EH (cell line): ENCODE measurements at places on chromosomes 3 and 15.

DNA sequence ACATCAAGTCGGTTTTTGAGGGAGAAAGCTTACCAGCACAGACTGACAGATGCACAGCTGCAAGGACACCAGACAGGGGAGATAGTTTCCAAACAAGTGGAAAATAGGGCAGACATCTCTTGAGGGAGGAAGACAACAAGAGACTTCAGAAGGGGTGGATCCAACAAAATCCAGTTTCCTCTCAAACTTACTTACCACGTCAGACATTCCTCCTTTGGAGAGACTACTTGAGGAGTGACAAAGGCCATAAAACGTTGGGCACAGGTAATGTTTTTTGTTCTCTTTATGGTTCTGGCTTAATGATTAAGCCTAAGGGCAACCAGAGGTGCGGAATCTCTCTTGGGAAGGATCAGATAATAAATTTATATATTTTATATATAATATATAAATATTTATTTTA lies 76.1 kb downstream of the CD200 start:
- DNase-seq: no peak

GRCh38 chr3:174498638-174499037 lies 360.5 kb upstream of the NAALADL2 start:
- DNase-seq: peak; percentile 70

GRCh38 chr3:178198329-178198728 lies 337.9 kb upstream of the KCNMB2 start:
- DNase-seq: peak; percentile 64

DNA sequence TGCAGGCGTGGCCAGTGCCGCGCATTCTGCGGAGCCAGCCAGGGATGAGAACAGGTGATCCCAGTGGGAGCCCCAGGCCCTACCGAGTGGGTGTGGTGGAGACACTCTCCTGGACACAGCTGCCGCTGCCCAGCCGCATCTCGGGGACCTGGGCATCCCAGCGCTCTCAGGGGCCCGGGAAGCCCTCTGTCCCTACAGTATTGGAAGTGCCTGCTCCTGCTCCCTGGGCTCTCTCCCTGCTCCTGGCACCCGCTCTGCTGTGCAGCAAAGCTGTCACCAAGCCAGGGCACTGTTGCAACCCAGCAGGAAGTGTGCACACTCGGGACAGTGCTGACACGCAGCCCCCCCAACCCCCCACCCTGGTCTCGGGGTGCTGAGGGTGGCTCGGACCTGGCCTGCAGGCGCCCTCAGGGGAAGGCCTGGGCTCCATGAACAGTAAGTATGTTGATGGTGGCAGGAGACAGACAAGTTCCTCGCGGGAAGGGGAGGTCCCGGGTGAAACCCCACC lies 1177.4 kb upstream of the GBE1 start:
- no peak for DNase-seq

DNA sequence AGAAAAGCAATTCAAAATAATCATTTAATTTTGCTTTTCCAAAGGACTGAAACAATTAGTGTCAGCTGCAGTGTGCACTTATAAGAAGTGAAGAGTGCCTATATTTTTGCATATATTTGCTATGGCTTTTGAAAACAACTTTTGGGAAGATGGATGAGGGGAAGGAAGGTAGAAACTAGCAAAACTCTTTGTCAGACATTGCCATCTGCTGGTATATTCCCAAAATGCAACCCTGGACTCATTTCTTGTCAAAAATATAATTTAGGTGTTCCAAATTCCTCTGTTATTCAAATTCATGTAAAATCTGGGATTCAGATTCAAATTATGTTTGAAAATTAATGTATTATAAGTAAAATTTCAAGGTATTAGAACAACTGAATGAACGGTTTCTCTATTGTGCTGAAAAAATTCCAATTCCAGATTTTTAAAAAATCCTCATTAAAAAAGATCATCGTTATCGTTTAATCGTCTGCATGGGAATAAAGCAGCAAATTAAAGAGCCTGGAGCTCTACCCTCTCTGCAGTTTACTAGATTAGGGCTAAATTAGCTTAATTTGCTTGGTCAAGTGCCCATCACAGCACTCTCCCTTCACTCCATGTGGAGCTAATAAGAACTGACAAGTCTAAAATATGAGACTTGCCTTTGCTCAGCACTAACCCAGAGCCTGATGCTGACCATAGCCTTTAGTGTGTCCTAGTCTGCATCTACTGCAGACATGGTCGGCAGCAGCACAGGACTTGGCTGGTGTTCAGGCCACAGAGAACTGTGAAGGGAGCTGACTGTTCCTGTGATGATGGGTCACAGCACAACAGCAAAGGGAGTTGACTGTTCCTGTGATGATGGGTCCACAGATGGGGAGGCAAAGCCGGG lies 67.9 kb upstream of the MITF start:
- peak; percentile 58 for DNase-seq

DNA sequence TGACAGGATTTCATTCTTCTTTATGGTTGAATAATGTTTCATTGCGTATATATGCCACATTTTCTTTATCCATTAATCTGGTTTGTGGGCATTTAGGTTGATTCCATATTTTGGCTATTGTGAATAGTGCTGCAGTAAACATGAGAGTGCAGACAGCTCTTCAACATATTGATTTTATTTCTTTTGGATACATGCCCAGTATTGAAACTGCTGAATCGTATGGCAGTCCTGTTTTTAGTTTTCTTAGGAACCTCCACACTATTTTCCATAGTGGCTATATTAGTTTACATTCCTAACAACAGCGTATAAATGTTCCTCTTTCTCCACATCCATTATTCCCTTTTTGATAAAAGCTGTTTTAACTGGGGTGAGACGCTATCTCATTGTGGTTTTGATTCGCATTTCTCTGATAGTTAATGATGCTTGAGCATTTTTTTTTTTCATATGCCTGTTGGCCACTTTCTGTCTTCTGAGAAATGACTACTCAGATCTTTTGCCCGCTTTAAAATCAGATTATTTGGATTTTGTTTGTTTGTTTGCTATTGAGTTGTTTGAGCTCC lies 21.7 kb downstream of the AQP9 start:
- DNase-seq: no peak

- no peak for DNase-seq
Observed at GRCh38 chr3:116920826-116921610, 211.4 kb downstream of the TUSC7 start.

DNA sequence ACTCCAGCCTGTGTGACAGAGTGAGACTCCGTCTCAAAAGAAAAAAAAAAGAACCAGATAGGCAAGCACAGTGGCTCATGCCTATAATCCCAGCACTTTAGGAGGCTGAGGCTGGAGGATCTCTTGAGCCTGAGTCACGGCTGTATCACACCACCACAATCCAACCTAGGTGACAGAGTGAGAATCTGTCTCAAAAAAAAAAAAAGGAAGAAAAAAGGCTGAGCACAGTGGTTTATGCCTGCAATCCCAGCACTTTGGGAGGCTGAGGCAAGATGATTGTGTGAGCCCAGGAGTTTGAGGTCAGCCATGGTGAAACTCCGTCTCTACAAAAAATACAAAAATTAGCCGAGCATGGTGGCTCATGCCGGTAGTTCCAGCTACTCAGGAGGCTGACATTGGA lies 5.6 kb upstream of the NICN1 start:
- no peak for DNase-seq

DNA sequence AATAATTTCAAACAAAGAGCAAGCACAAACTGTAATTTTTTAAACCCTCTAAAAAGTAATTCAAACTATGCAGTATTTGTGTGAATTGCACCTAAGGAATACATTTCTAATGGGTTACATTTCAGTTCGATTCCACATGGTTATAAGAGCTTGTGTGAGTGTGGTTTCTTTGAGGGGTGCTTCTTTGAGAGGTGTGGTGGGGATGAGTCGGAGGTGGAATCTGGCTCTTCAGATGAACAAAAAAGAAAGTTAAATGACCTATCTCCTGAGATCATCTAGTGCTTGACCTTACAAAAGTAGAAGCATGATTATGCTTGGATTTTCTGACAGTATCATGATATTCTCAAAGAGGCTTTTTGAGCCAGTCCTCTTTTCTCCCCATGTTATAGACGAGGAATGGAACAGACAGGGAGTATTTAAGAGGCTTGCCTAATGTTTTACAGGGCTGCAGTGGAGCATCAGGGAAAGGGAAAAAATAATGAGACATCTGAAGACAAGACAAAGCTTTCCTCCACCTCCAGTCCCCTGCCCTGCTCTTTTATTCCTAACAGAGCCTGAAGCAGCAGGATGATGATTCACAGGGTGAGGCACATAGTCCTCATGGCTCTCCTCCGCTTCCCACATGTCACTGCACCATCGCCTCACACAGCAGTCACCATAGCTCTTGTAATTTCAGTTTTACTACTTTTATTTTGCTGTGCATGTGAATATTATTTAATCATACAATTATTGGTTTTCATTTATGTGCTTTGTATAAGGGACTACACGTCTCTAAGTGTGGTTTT lies 82.0 kb downstream of the LYSMD4 start:
- DNase-seq: peak; percentile 75

GRCh38 chr3:149299938-149300801 lies 33.3 kb downstream of the TM4SF18 start:
- peak; percentile 97 for DNase-seq

DNA sequence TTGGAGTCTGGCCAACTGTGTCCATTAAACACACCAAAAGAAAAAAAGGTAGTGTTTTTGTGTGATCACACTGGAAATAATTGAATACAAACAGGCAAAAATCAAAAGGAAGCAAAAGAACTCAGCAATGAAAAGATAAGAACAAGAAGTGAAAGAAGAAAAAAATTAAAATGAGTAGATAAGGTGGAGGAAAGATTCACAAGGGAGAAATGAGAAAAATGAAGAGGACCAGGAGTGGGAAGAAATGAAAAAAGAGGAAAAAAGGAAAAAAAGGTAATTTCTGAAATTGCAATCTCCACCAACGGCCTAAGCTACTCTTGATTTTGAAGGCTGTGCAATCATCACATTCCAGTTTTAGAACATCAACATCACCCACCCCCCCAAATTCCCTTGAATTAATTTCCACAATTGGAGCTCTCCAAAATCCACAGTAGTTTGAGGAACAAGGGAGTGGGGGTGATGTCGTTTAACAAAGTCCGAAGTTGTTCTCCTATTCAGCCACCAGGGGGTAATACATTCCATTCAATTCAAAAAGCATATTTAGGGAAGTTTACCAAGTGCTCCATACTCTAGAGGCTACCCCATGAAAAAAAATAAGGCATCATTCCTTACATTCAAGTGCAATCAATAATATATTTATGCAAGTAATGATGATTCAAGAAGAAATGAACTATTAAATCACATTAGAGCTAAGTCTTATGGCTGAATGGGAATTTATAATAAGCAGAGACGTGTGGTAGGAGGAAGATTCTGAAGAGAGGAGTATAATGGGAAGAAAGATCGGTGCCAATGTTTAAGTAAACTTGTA lies 37.4 kb downstream of the ZNF860 start:
- DNase-seq: peak; percentile 53

DNA sequence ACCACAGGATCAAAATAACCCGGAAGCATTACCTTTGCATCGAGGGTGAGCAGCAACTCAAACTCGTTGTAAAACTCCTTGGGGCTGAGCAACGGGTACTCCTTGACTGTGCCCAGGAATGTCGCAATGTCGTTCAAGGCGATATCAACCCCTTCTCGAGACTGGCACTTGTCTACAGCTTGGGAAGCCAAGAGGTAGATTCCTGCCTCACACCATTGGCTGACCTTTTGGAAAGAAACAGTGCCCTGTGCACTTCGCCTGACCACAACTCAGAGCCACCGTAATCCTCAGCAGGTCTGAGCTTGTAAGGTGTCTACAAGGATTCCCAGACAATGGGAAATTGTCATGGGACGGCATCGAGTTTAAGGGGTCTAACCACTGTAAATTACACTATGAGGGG lies 43.9 kb downstream of the B3GNT5 start:
- no peak for DNase-seq

DNA sequence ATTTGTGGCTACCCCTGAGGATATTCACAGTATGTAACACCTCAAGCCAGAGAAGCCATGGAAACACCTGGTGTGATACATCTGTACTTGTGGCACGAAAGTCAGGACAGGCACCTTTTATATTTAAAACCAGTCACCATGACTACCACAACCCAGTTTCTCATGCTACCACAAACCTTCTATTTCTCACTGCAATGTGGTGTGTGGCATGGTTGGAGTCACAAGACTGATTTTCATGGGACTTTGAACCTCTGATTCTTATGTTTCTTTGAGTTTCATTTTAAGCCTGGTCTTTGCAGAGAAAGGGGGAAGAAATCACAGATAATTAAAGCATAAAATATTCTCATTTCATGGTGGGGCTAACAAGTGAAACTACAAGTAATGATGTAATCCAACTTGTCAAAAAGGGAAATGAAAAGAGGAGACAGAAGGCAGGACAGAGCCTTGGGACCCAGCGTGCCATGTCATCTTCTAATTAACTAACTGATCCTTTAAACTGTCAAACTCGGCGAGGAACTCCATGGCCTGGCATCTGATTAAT lies 175.9 kb downstream of the PDZRN3 start:
- DNase-seq: no peak

GRCh38 chr3:162217647-162218046 lies 721.0 kb downstream of the OTOL1 start:
- DNase-seq: peak; percentile 67

- DNase-seq: peak; percentile 98
Observed at GRCh38 chr3:149339931-149340309, 6.5 kb upstream of the TM4SF18 start.

- DNase-seq: no peak
Observed at GRCh38 chr15:77478051-77478450, 57.4 kb downstream of the HMG20A start.

DNA sequence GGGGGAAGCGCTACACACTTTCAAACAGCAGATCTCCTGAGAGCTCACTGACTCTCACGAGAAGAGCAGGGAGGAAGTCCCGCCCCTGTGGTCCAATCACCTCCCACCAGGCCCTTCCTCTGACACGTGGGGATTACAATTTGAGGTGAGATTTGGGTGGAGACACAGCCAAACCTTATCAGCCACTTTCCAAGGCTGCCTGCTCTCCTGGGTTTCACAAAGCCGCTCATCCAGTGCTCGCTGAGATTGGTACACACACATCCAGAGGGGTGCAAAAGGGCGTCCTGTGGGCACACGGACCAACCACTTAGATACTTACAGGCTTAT lies 23.1 kb downstream of the XXYLT1 start:
- no peak for DNase-seq

GRCh38 chr15:80693682-80694610 lies 1.2 kb upstream of the ABHD17C start:
- DNase-seq: no peak
